Stimulated activated CD4-positive, alpha-beta T cell treated with anti-CD3 and anti-CD28 coated beads, Interleukin-4, amount 100 ng/mL, for 1 hour (primary cell): ENCODE measurements at places on chromosomes 7 and 10.

GRCh38 chr7:129799350-129799955 is 153.3 kb downstream of the UBE2H start:
- no peak for DNase-seq

DNA sequence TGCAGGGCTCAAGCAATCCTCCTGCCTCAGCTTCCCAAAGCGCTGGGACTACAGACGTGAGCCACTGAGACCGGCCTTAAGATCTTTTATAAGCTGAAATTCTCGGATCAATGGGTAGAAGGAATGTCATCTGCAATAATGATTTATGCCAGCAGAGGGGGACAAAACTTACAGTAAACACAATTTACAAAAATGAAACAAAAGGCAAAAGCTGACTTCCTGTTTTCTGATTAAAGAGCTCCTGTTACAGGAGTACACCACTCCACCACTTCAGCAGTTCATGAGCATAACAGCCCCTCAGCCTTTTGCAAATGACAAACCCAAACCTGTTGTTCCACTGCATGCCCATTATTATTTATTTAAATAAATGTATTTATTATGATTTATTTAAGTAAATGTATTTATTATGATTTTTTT is 88.5 kb upstream of the ATP6V0A4 start:
- no peak for DNase-seq

DNA sequence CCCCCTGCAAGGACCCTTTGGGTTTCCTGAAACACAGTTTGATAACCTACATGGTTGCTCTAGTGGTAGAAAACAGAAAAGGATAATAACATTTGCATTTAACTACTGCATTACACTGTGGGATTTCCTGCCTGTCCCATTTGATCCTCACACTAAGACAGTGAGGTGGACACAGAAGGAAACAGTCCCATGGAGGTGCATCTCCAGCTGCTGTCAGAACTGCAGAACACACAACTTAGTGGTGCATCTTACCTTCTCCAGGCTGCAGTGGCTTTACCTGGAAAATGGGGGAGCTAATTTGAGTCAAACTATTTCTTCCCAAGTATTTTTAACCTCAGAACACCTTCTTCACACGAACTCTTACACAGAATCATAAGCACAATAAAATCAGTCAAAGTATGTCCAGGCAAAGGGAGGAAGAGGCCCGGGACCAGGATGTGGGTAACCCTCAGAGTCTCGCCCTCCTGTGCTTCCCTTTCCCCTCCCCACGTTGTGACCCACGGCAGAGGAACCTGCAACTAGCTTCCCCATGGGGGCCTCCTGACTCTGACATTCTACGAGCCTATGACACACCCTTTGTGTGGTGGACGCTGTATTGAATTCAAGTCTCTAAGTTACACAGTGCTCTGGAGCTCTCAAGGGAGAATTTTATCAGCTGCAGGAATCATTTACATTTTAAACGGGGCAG is 33.7 kb downstream of the SCRN1 start:
- DNase-seq, result no peak

GRCh38 chr7:47578579-47579270 is 3.2 kb downstream of the TNS3 start:
- no peak for DNase-seq

DNA sequence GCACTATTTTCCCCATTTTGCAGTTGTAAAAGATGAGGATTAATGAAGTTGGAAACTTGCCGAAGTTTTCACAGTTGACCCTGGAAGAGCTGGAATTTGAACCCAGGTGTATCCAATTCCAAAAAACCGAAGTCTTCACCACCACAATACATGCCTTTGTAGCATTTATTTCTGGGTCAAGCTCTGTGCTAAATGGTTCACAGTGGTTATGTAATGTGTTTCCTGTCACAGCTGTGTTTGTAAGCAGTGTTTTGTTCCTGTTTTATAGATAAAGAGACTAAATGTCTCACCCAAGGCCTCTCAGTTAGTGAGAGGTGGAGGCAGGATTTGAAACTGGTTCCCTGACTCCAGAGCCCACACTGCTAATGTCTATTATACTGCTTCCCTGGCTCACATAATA is 17.6 kb downstream of the SFTPA2 start:
- no peak for DNase-seq

GRCh38 chr10:89916468-89917215 is 215.3 kb downstream of the KIF20B start:
- DNase-seq, result no peak

GRCh38 chr7:47088329-47089067 is 493.4 kb downstream of the TNS3 start:
- DNase-seq, result no peak

- DNase-seq, result no peak
Measured at GRCh38 chr7:127905491-127906330, 125.5 kb downstream of the LRRC4 start.

DNA sequence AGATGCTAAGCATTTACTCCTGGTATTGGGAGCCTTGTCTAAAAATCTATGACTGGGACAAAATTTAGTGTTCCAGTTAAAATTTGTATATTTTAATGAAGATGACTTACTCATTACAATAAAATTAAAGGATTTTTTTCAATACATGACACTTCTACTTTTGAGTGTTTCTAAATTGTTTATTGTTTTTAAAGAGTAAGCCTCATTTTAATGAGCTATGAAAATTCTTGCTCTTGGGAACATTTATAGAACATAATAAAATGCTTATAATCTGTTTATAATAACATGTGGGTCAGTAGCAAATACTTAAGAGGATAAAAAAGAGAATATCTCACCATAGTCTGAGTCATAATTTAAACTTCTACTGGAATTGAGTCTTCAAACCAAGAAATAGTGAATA is 149.5 kb downstream of the PLCE1 start:
- no peak for DNase-seq

DNA sequence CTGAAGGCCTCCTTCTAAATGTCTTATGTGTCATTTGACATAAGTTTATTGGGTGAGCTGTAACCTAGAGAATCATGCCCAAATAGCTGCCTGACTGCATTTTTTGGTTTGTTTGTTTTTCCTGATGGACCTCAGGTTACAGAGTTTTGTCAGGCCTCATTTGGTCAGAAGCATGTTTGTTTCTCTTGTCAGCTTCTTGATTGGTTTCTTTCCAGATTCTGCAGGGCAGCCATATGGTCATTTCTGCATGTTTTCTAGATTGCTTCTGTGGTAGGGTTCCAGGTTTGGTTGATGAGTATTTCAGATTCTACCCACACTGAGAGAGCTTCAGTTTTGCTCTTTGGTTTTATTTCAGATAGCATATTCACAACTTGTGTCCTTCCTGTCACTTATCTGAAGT is 28.0 kb downstream of the GLCCI1 start:
- DNase-seq, result no peak

- DNase-seq, result no peak
Measured at GRCh38 chr7:79185605-79186004, 267.9 kb downstream of the MAGI2 start.

DNA sequence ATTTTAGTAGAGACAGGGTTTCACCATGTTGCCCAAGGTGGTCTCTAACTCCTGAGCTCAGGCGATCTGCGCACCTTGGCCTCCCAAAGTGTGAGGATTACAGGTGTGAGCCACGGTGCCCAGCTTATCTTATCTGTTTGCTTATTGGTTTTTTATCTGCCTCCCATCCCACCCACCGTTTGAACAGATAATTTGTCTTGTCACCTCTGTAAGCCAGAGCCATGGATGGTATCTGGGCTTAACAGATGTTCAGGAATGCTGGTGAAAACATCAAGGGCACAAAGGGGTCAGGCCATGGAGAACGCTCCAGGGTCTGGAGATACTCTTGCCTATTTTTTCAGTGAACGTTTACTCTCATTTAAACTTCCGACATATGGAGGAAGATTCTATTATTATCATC is 12.0 kb upstream of the NDST2 start:
- DNase-seq, result no peak

- DNase-seq, result no peak
Measured at GRCh38 chr7:64992971-64993370, 2.1 kb upstream of the ZNF117 start.

GRCh38 chr7:116265881-116266280 is 55.5 kb downstream of the TES start:
- no peak for DNase-seq

- no peak for DNase-seq
Measured at GRCh38 chr7:111262293-111263116, 171.6 kb downstream of the LRRN3 start.

DNA sequence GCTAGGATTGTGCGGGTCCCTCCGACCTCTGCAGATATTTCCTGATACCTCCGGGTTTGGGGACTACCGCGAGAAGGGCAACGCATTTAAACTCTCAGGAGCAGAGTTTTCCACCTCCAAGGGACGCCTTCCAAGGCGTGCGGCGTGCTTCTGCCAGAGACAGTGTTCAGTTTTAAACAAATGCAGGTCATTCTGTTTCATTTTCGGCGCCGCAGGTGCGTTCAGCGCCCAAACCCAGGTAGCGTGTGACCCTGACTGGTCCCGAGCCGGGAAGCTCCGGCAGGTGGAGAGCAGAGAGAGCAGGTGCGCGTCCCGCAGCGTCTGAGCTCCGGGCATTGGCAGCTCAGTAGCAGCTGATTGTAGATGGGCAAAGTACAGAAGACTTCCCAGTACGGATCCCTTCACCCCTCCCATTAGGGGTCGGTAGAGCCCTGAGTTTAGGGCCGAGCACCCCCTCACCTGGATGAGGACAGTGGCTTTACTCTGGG is 1.4 kb upstream of the CYP26A1 start:
- DNase-seq, result no peak

DNA sequence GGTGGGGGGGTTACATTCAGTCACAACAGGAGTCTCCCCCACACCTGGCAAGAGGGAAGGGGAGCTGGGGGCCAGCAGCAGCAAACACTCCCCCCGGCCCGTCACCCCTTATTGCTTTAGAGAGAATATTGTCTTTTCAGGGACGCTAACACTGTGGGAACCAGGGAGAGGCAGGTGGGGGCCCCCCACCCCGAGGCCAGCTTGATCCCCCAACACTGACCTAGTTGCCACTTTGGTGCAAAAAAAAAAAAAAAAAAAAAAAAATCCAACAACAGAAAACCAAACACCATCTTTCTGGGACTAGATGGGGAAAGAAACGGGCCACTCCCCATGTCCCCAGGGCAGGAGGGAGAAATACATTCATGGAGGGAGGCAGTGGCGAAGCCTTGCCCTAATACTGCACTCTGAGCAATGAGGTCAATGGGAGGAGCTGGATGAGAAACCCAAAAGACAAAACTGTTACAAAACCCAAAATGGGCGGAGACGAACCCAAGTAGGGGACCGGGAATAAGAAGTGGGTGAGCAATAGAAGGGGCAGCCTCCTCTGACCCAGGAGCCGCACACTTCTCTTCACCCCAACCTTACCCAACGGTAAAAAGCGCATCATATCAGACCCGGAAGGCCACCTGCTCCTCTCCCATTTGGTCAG is 6.5 kb downstream of the GNB2 start:
- DNase-seq, result no peak

- DNase-seq, result no peak
Measured at GRCh38 chr7:76369018-76369417, 10.2 kb upstream of the YWHAG start.

DNA sequence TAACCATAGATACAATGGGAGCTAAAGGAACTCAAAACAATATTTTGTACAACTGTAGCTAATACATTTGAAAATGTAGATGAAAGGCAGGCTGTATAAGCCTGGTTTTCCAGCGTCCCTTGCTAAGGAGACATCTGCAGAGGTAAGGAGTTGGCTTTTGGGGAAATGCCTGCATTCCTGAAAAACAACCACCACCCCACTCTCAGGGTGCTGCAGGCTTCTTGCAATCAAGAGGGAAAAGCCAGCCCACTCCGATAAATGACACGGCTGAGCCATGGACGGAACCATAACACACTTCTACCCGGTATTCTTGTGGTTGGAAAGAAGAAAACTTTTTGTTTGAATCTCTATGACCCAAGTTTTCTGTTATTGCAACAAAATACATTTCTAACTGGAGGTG is 200.3 kb downstream of the TEX36 start:
- DNase-seq, result no peak

DNA sequence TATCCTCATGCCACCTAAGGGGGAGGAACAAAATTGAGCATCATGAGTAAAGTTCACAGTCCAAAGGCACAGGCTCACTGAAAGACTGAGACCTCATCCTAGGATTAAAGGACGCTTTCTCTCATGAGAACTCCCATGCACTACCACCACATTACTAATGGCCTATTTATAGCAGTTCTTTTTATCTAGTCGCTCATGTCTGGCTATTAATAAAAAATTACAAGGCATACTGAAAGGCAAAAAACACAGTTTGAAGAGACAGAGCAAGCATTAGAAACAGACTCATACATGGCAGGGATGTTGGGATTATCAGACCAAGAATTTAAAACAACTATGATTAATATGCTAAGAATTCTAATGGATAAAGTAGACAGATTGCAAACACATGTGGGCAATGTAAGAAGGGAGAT is 46.0 kb upstream of the CDK13 start:
- no peak for DNase-seq

GRCh38 chr10:4151466-4151865 is 366.5 kb upstream of the KLF6 start:
- DNase-seq, result no peak

DNA sequence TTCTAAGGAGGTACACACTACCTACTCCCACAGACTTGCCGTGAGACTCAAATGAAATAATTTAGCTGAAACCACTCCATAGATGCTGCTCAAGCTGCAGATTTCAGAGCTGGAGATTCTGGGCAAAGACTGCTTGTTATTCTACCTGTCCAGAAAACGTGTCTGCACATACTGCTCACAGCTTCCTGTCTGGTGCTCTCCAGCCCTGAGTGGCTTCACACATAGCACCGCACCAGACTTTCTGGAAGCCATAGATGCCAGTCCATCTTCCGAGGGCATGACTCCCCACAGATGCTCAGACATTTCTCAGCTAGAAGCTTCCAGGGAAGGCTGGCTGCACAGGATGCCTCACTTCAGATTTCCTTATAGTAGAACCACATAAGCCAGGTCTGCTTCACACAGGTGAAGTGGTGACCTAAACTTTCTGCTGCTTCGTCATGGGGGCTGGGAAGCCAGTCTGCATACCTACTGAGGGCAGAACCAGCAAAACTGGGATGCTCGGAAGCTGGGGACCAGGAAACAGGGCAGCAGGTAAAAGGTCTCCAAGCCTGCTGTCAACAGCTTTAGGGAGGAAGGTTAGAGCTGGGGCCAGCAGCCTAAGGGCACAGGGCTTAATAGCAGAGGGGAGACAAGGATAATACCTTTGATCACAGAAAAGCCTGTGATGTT is 18.2 kb downstream of the CCDC6 start:
- no peak for DNase-seq

- no peak for DNase-seq
Measured at GRCh38 chr10:88989824-88990383, 694 bp upstream of the FAS start.

DNA sequence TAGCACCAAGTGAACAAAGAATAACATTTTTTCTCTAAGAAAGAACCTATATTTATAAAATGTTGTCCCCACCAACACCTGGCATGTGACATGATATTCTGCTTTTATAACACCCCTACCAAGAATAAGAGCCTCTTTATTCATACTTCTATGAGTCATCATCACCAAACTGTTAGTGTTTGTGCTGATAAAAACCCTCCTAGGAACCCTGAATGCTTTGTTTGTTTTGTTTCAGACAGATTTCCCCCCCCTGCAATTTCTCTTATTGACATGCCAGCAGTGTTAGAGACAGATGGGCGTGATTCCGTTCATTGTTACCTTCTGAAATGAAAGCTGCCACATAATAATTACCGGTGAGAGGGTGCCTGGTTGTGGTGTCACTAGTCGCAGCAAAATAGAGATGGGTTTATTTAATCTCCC is 651.1 kb downstream of the SORCS1 start:
- DNase-seq, result no peak
